ENCODE measurements at places on chromosomes 6 and 20. TPM values are rescaled to one million over a fixed set of nuclear protein-coding genes. Genes with fewer than 3 reads are reported as not detected.

The PTPRA gene
- total RNA-seq: 30.1 TPM

The TFAP2C gene
- 7.2 TPM for total RNA-seq

The PSORS1C2 gene
- not detected for total RNA-seq

The SPATA25 gene
- total RNA-seq: 0.12 TPM

The BACH2 gene
- total RNA-seq: 0.31 TPM

The ARMH2 gene
- total RNA-seq: not detected

The SEL1L2 gene
- total RNA-seq: not detected

The GNAS gene
- total RNA-seq: 886 TPM

The CDK5RAP1 gene
- 25.5 TPM for total RNA-seq

The CAGE1 gene
- not detected for total RNA-seq

The DOK5 gene
- total RNA-seq: not detected

The KCNG1 gene
- 11.3 TPM for total RNA-seq

The ZSCAN23 gene
- total RNA-seq: 0.64 TPM

The LZTS3 gene
- 1.7 TPM for total RNA-seq

The SOX18 gene
- total RNA-seq: 0.19 TPM

The WFDC2 gene
- total RNA-seq: not detected

The MYB gene
- total RNA-seq: 0.39 TPM

The HLA-DRA gene
- total RNA-seq: 0.53 TPM

The HSPA12B gene
- 0.12 TPM for total RNA-seq

The LY86 gene
- total RNA-seq: not detected

The SLC17A2 gene
- total RNA-seq: not detected

The MARCKS gene
- total RNA-seq: 52.2 TPM

The CTAGE9 gene
- total RNA-seq: not detected

The EYA2 gene
- 0.14 TPM for total RNA-seq

The NRSN1 gene
- not detected for total RNA-seq

The CFAP61 gene
- not detected for total RNA-seq

The PXDC1 gene
- 21.3 TPM for total RNA-seq

The RTN4IP1 gene
- total RNA-seq: 12.9 TPM

The SLPI gene
- total RNA-seq: 79.8 TPM

The BPIFA1 gene
- not detected for total RNA-seq

The KCNK16 gene
- not detected for total RNA-seq

The COX4I2 gene
- total RNA-seq: not detected

The RFX6 gene
- total RNA-seq: not detected

The ACTL10 gene
- total RNA-seq: not detected

The CRISP2 gene
- total RNA-seq: 0.23 TPM

The HLA-DPA1 gene
- 5.2 TPM for total RNA-seq

The TTPAL gene
- total RNA-seq: 11.2 TPM

The SLC35D3 gene
- not detected for total RNA-seq

The CST2 gene
- not detected for total RNA-seq

The SLC52A3 gene
- not detected for total RNA-seq

The ID4 gene
- total RNA-seq: 4.3 TPM

The XKR7 gene
- total RNA-seq: not detected

The SLC17A9 gene
- not detected for total RNA-seq

The RRAGD gene
- 28.8 TPM for total RNA-seq

The PLEKHG1 gene
- 6.3 TPM for total RNA-seq

The MICB gene
- total RNA-seq: 14.5 TPM

The ADGB gene
- not detected for total RNA-seq

The GRIK2 gene
- total RNA-seq: 2.9 TPM

The OPRL1 gene
- total RNA-seq: 0.23 TPM

The PPP1R3G gene
- total RNA-seq: not detected

The ATP6V1G2 gene
- total RNA-seq: not detected

The PRKN gene
- total RNA-seq: not detected

The RGS17 gene
- total RNA-seq: 1.1 TPM

The SPTLC3 gene
- 5.5 TPM for total RNA-seq

The MMUT gene
- total RNA-seq: 9.9 TPM

The ZNF165 gene
- 1.2 TPM for total RNA-seq

Data from H4 (cell line).